ENCODE measurements at places on chromosomes 1 and 21.

DNA sequence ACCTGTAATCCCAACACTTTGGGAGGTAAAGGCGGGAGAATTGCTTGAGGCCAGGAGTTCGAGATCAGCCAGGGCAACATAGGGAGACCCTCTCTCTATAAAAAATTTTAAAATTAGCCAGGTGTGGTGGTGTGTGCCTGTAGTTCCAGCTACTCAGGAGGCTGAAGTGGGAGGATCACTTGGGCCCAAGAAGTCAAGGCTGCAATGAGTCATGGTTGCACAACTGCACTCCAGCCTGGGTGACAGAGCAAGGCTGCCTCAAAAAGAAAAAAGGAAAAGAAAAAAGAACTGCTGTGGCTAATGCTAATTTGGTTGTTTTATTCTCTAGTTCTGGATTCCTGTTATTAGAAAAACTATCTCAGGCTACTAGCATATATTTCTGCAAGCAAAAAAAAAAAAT is 29.8 kb downstream of the DBT start:
- no peak for DNase-seq

- DNase-seq = no peak
Observed at GRCh38 chr21:17688912-17689874, 76.5 kb upstream of the BTG3 start.

DNA sequence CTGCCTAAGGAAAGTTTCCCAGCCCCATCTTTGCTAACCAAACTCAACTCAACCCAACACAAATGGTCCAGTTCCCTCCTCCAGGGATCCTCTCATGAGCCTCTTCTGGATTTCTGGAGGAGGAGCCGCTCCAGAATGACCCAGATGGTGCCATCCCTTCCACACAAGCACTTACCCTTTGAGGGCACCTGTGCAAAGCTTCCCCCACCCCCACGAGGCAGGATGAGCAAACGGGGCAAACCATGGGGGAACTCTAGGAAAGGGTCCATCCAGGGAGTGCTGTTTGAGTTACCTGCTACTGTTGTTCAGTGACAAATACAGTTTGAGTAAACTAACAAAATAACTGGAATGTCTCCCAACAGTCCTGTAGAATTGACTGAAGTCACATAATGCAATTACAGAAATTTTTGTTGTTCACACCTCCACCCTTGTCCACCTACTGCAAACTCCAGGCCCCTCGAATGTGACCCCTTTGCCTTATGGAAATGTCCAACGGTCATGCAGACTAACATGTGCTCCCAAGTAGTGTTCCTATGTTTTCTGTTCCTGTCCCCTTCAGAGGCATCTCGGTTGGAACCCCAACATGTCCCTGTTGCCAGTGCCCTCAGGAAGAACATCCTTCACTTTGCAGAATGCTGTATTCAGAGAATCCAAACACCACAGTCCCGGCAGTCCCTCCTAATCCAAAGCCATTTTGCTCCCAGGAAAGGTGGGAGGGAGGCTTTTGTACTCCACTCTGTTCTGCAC is 160.1 kb downstream of the RRAGC start:
- DNase-seq = no peak

- no peak for DNase-seq
Observed at GRCh38 chr1:24969596-24970398, 39.7 kb upstream of the RUNX3 start.

DNA sequence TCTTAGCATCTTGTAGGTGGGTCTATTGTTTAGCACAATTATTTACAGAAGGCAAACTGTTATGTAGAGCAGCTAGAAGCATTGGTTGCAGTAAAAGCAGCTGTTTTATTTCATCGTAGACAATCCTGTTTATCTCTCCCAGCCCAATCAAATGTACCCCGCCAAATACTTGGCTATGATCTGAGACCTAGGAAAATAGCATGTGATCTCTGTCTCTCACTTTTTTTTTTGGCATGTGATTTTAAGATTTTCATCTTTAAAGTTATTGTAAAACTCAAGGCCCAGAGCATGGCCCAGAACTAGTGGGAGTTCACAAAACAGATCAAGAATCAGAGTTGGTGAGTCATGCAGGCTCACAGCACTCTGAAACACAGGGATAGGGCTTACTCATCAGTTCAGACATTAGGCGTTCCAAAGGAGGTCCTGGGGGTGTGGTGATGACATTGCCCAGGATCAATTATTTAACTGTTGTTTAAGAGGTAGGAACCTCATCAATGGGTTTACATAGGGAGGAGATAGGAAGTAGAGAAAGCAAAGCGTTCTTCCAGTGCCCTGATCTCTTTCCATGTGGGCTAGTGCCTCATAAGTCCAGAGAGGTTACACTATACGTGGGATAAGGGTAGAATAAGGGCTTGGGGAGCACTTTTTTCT is 40.2 kb downstream of the TBX19 start:
- peak; percentile 69 for DNase-seq

- DNase-seq = no peak
Observed at GRCh38 chr1:31583995-31584868, 7.9 kb downstream of the TINAGL1 start.

DNA sequence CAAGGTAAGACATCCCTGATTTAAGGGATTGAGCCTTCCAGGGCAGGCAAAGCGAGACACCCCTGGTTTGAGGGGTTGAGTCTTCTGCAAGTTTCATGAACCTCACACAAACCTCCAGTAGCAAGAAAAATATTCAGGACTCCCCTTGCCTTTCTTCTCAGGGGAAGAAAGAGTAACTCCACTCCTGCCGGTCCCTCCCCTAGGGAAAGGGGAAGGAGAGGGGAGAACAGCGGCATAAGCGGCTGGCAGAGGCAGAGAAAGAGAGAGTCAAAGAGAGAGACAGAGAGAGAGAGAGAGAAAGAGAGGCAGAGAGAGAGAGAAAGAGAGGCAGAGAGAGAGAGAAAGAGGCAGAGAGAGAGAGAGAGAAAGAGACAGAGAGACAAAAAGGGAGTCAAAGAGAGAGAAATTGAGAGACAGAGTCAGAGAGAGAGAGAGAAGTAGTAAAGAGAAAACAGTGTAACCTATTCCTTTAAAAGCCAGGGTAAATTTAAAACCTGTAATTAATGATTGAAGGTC is 29.5 kb upstream of the CBR3 start:
- DNase-seq = no peak

- DNase-seq = no peak
Observed at GRCh38 chr1:233614743-233615521, 1.0 kb downstream of the KCNK1 start.

GRCh38 chr1:29382851-29383745 is 146.8 kb downstream of the PTPRU start:
- DNase-seq = no peak

DNA sequence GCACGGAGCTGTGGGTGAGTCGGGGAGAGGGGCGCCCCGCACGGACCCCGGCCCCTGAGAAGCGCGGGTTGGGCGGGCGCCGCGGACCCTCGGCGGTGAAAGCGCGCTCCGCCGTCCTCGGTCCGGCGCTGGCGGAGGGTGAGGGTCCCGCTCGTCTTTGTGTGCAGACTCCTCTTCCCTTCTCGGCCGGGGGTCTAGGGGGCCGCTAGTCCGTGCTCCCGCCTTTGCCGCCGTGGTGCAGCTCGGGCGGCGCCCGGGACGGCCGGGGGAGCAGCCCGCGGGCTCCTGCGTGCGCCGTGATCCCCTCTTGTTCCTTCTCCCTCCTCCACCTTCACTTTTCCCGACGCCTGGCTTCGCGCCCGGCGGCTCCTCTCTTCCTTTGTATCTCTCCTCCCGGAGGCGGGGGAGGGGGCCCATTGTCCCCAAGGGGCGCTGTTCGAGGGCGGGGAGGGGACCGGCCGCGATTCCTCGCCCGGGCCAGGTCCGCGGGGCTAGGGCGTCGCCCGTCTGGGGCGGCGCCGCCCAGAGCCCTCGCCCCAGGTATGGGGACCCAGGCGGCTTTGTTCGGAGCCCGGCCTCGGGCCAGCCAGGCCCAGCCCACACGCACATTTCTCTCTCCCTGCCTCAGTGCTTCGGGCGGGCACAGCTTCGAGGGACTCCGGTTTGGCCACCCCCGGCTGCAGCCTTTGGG is 519 bp downstream of the FNBP1L start:
- DNase-seq = no peak

- DNase-seq = no peak
Observed at GRCh38 chr1:87754139-87754538, 425.5 kb downstream of the LMO4 start.

- no peak for DNase-seq
Observed at GRCh38 chr1:59641836-59642235, 172.9 kb upstream of the HOOK1 start.

- DNase-seq = peak; percentile 5
Observed at GRCh38 chr1:150621497-150622302, 7.7 kb downstream of the ENSA start.

DNA sequence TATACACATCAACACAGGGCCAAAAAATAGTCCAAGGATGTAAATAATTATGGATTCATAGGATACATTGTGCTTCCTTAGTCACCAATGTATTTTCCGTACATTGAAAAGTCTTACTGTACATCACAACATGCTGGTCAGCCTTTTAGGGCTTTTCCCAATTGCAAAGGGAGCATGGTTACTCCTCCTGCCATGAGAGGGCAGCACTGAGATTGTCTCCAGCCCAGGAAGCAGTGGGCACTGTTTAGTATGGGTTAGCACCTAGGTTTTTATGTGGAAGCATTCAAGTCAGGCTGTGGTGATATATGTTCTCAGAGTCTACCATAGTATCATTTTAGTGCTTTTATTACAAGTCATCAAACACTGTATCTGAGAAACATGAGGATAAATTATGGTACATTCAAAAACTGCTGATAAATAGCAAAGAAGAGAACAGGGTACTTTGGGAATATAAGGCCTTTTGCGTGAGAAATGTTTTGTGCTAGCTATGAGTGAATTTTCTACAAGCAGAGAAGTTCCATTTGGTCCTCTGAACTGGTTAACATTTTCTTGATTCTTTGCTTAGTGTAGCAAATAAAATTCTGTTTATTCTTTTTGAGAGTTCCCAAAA is 34.0 kb downstream of the ST6GALNAC5 start:
- DNase-seq = peak; percentile 51

DNA sequence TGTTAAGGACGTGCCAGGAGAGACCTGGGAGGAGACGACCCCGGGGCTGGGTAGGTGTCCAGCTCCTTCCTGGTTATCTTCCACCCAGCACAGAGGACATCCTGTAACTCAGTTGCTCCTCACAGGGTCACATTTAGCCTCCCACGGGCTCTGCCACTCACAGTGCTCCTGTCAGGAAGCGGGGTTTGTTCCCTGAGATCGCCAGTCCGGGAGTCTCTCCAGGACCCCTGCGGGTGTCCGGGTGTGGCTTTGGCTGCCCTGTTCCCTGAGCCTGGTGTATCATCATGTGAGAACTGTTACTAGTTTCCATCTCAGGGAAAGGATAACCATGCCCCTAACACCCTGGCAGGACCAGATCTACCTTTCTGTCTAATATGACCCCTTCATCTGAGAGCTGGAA is 158.2 kb upstream of the RUNX1 start:
- DNase-seq = no peak

GRCh38 chr1:86753700-86754099 is 49.3 kb downstream of the SH3GLB1 start:
- no peak for DNase-seq

DNA sequence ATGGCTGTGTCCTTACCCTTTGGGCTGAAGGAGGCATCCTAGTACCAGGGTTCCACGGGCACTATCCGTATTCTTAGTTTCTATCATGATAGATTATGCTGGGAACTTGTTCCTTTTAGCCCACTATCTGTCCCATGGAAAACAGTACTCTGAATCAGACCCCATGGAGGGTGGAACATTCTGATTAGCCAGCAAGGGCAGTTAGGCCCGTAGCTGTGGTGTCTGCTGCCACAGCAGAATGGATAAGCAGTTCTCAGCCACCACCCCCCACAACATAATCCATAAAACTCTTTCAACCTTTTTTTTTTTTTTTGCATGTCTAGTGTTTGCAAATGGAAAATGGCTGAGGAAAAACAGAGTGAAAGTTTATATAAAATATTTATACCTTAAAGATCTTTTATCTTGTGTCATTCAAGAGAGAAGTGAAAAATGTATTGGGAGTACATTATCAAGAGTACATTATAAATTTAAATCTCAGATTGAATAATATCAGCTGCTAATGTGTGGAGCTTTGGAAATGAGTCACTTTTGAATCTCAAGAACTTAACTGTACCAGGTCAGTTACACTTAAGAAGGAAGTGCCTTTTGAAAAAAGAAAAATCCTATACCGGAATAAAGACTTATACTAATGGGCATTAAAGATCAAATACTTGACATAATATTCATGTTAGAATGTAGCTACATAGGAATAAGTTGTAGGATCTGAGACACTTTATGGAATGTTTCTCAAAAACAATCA is 80.3 kb downstream of the NFIA start:
- no peak for DNase-seq

- no peak for DNase-seq
Observed at GRCh38 chr1:116971258-116971860, 30.2 kb upstream of the CD101 start.

GRCh38 chr1:182897696-182898095 is 55.3 kb downstream of the SHCBP1L start:
- DNase-seq = no peak

- no peak for DNase-seq
Observed at GRCh38 chr1:20165522-20165951, 20.4 kb upstream of the UBXN10 start.

DNA sequence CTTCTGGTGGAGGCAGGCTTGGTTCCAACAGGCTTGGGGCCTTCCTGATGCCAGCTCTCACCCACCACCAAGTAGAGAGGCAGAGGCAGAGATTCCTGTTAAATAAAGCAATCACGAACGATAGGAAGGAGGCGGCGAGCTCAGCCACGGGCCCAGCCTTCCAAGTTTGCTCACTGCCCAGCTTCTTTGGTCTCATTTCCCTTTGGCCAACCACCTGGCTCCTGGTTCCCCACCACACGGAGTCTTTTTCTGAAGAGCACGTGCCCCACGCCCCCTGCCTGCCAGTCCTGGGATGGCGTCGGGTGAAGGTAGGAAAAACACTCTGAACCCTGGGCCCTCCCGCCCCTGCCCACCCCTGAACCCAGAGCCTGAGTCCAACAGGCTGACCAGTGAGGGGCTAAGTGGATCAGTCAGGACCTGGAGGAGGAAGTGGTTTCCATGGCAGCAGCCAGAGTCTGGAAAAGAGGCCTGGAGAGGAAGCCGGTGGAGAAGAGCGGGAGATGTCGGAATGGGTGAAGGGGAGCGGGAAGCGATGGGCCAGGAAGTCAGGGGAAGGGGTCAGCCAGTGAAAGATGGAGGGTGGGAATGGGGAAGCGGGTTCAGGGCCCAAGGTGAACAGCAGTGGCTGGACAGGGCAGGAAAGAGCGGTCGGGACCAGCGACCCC is 158.2 kb upstream of the KLHDC7A start:
- DNase-seq = no peak

GRCh38 chr1:236870721-236871120 is 75.6 kb downstream of the MTR start:
- no peak for DNase-seq

Measured in RCC 7860 (cell line).